ENCODE measurements at places on chromosomes 3 and 15.

GRCh38 chr3:119388577-119388976 lies 74.8 kb downstream of the TMEM39A start:
- no peak overlapping the region for H3K4me3 ChIP-seq
- H3K36me3 ChIP-seq: peaks cover 22% of the 10 kb centered on the region
- H3K27me3 ChIP-seq: no peaks in the 10 kb centered on the region
- H3K27ac ChIP-seq: no peak overlapping the region
- DNase-seq: no peak

GRCh38 chr3:60617188-60617587 lies 634.1 kb downstream of the FHIT start:
- no peaks in the 10 kb centered on the region for H3K36me3 ChIP-seq
- DNase-seq: no peak
- H3K4me1 ChIP-seq: no peaks in the 10 kb centered on the region
- H3K27me3 ChIP-seq: no peaks in the 10 kb centered on the region
- H3K27ac ChIP-seq: no peak overlapping the region
- H3K4me3 ChIP-seq: no peak overlapping the region

DNA sequence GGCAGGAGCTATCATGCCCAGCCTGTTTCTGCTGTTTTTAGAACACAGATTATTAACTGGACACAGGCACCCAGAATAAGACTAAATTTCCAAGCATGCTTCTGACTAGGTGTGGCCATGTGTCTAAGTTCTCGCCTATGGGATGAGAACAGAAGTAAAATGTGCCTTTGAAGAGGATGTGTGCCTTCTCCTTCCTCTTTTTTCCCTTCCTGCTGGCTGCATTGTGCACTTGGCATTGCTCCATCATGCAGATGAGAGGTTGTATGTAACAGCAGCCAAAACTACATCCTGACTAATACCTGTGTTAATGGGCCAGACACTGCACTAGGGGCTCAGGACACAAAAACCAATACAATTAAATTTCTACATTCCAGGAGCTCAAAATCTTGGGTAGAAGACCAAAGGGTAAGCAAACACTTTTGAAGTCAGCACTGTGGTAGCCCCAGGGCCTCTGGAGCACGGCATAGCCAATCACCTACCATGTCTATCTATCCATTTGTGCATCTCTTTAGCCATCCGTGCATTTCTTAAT lies 40.9 kb upstream of the RNU6-1 start:
- DNase-seq: no peak
- no peaks in the 10 kb centered on the region for H3K36me3 ChIP-seq
- H3K4me3 ChIP-seq: no peak overlapping the region
- H3K4me1 ChIP-seq: peaks cover 28% of the 10 kb centered on the region

DNA sequence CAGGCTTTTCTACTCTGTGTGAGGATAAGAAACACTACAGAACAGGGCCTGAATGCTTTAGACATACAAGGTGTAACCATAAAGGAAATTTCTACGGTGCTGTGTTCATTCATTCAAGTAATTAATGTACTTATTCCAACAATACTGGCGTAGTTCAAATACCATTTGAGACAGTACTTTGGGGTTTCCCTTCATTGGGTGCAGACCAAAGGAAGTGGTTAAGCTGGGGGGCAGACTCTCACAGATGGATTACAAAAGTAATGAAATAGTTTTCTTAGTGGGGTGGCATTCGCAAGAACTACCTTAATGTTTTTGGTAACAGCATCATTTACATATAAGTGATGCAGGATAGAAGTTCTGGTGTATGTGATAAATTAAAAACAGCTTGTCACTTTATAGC lies 65.9 kb downstream of the BTD start:
- no peak for DNase-seq
- peaks cover 38% of the 10 kb centered on the region for H3K36me3 ChIP-seq
- no peaks in the 10 kb centered on the region for H3K4me1 ChIP-seq
- no peak overlapping the region for H3K4me3 ChIP-seq
- no peak overlapping the region for H3K27ac ChIP-seq

- H3K4me3 ChIP-seq: no peak overlapping the region
- H3K27me3 ChIP-seq: no peaks in the 10 kb centered on the region
- no peak for DNase-seq
- H3K36me3 ChIP-seq: no peaks in the 10 kb centered on the region
These were observed 178.6 kb upstream of the LYSMD4 start for GRCh38 chr15:99911816-99912215.

- no peak for DNase-seq
- no peaks in the 10 kb centered on the region for H3K36me3 ChIP-seq
- H3K4me3 ChIP-seq: no peak overlapping the region
These were observed 33.1 kb downstream of the ARIH2 start for GRCh38 chr3:48951764-48952163.

- H3K36me3 ChIP-seq: no peaks in the 10 kb centered on the region
- no peaks in the 10 kb centered on the region for H3K27me3 ChIP-seq
- H3K4me1 ChIP-seq: no peaks in the 10 kb centered on the region
- no peak for DNase-seq
These were observed 62.3 kb downstream of the APBA2 start for GRCh38 chr15:28948036-28948435.

DNA sequence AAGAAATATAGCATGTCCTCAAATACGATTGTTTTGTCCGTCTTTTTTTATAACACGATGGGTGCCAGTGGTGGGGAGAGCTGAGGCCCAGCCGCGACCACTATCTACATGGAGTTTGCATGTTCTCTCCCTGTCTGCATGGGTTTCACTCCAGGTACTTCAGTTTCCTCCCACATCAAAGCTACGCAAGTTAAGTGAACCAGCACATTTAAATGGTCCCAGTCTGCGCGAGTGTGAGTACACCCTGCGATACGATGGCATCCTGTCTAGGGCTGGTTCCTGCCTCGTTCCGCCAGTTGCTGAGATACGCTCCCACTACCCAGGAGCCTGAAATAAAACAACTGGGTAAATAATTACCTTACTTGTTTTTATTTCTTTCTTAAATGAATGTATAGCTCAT lies 40.6 kb downstream of the ATP13A3 start:
- no peak for DNase-seq
- H3K27ac ChIP-seq: no peak overlapping the region
- H3K36me3 ChIP-seq: no peaks in the 10 kb centered on the region
- no peaks in the 10 kb centered on the region for H3K27me3 ChIP-seq
- no peak overlapping the region for H3K4me3 ChIP-seq

DNA sequence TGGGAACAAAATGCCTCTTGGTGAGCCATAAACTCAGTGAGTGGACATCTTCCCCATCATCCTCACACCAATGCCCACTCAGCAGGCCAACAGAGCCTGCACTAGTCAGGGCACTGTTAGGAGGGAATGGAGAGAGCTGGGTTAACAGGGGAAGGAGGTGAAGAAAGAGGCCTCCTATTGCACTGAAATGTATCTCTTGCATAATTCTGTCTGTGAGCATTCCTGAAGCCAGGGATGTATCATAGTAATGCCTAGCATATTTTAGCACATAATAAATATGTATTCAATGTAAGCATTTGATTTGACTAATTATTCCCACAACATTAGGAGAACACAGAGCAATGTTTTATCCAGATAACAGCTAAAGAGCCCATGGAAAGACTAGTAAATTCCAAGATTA lies 81.2 kb downstream of the ANO10 start:
- H3K36me3 ChIP-seq: no peaks in the 10 kb centered on the region
- no peaks in the 10 kb centered on the region for H3K4me1 ChIP-seq
- H3K27ac ChIP-seq: no peak overlapping the region
- no peak overlapping the region for H3K4me3 ChIP-seq
- no peak for DNase-seq

DNA sequence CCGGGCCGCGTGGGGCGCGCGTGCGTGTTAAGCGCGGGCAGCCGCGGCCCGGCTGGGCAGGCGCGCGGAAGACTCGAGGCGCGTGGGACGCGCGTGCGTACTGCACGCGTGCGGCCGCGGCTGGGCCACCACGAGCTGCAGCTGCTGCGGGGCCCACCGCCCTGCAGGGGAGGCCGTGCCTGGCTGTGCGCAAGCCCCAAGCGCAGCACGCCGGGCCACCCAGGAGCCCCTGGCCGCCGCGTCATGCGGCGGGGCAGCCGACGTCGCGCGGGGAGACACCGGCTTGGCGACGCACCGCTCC lies 590 bp upstream of the TRIM71 start:
- peaks cover 12% of the 10 kb centered on the region for H3K27me3 ChIP-seq
- DNase-seq: no peak
- no peaks in the 10 kb centered on the region for H3K36me3 ChIP-seq
- H3K4me3 ChIP-seq: peak overlapping the region; percentile 39
- H3K4me1 ChIP-seq: peaks cover 17% of the 10 kb centered on the region
- no peak overlapping the region for H3K27ac ChIP-seq

DNA sequence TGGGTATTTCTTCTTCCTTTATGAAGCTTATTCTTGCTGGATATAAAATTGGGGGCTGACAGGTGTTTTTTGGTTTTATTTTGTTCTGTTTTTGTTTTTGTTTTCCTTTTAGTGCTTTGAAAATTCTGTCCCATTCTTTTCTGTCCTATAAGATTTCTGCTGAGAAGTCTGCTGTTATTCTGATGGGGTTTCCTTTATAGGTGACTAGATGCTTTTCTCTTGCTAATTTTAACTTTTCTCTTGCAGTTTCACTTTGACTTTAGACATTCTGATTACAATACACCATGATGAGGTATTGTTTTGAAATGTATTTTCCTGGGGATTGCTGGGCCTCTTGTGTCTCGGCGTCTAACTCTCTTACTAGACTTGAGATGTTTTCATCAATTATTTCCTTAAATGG lies 22.8 kb downstream of the TTC14 start:
- H3K4me1 ChIP-seq: no peaks in the 10 kb centered on the region
- H3K4me3 ChIP-seq: no peak overlapping the region
- H3K27ac ChIP-seq: no peak overlapping the region
- no peak for DNase-seq
- no peaks in the 10 kb centered on the region for H3K36me3 ChIP-seq

GRCh38 chr3:116492379-116492778 lies 47.1 kb upstream of the LSAMP start:
- H3K4me1 ChIP-seq: no peaks in the 10 kb centered on the region
- no peak overlapping the region for H3K4me3 ChIP-seq
- no peak for DNase-seq
- no peaks in the 10 kb centered on the region for H3K36me3 ChIP-seq
- H3K27me3 ChIP-seq: no peaks in the 10 kb centered on the region

GRCh38 chr3:120435621-120436020 lies 15.2 kb downstream of the FSTL1 start:
- peaks cover 100% of the 10 kb centered on the region for H3K4me1 ChIP-seq
- H3K27me3 ChIP-seq: no peaks in the 10 kb centered on the region
- H3K36me3 ChIP-seq: no peaks in the 10 kb centered on the region
- DNase-seq: no peak
- H3K27ac ChIP-seq: no peak overlapping the region

DNA sequence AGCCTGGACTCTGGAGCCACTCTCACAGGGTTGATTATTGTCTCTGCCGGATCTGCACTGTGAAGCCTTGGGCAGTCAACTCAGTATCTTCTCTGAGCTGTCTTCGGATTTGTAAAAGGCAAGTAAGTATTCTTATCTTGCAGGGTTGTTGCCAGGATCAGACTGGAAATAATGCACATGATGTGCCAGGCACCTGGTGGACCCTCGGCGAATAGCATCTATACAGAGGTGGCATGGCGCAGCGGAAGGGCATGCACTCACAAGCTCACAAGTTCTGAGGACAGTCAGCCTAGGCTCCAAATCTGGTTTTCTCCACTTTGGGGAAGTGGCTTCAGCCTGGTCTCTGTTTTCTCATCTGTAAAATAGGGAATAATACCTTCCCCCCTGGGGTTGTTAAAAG lies 113.9 kb downstream of the SRGAP3 start:
- H3K27ac ChIP-seq: no peak overlapping the region
- no peaks in the 10 kb centered on the region for H3K36me3 ChIP-seq
- H3K4me1 ChIP-seq: peaks cover 5% of the 10 kb centered on the region
- no peaks in the 10 kb centered on the region for H3K27me3 ChIP-seq

GRCh38 chr3:35921718-35922117 lies 282.4 kb downstream of the ARPP21 start:
- DNase-seq: no peak
- no peaks in the 10 kb centered on the region for H3K4me1 ChIP-seq
- H3K27ac ChIP-seq: no peak overlapping the region
- H3K4me3 ChIP-seq: no peak overlapping the region
- no peaks in the 10 kb centered on the region for H3K36me3 ChIP-seq

DNA sequence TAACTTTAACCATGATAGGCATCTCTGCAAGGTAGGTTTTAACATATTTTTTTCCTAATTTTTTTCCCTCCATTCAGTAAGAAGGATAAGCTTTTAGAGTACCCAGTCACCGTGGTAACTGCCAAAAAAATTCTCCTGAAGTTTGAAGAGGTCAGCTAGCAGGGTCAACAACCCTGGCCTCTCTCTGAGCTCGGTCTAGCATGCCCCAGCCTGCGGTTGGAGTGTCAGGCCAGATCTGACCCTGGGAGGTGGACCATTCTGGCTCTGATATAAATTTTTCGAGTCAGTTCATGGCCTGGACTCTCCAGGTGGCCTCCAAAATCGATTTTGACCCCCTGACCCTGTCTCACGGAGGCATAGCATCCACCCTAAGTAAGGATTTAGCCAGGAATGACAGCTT lies 29.7 kb downstream of the SOX2 start:
- no peak for DNase-seq
- no peak overlapping the region for H3K4me3 ChIP-seq
- no peaks in the 10 kb centered on the region for H3K36me3 ChIP-seq
- H3K27ac ChIP-seq: no peak overlapping the region

GRCh38 chr15:36156879-36157427 lies 422.5 kb upstream of the CDIN1 start:
- no peaks in the 10 kb centered on the region for H3K27me3 ChIP-seq
- no peak overlapping the region for H3K27ac ChIP-seq
- H3K4me1 ChIP-seq: peaks cover 11% of the 10 kb centered on the region
- DNase-seq: no peak
- H3K4me3 ChIP-seq: no peak overlapping the region

Data from vagina (tissue), 2 donors.